GM20000 (cell line): ENCODE measurements at places on chromosomes 1 and 21.

GRCh38 chr1:80531182-80531581 is 1269.6 kb upstream of the ADGRL2 start:
- no peak for DNase-seq

- DNase-seq = no peak
These were observed 7.3 kb downstream of the KRTAP22-2 start for GRCh38 chr21:30582870-30583269.

- no peak for DNase-seq
These were observed 22.4 kb upstream of the EXO1 start for GRCh38 chr1:241825581-241825980.

GRCh38 chr1:54266195-54266594 is 66.2 kb downstream of the MRPL37 start:
- no peak for DNase-seq

GRCh38 chr1:112375701-112376100 is 20.3 kb upstream of the CTTNBP2NL start:
- DNase-seq = no peak

DNA sequence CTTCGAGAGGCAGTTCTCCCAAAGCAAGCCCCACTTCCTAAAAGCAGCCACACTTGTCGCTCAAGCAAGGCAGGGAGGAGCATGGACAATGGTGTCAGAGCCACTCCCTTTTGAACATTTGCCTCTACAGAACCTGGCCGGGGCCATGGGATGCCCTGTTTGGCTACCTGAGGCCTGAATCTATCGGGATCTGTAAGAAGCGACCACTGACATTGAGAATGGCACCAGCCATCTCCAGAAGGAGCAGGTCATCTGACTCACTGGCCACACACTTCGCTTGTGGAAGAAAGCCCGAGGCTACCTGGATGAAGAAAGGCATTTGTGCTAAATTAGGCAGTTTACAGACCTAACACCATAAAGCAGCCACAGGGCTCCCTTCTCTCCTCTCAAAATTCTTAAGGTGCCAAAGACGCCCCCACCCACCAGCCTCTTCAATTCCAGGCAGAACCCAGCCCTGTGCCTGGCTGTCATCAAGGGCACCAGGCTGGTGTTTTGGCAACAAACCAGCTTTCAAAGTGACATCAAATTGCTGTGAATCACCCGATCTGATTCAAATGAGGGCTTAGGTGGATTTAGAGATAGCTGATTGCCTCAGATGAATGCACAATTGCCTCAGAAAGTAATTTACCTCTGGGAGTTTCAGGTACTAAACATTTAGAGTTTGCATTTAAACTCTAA is 104.8 kb downstream of the ETS2 start:
- DNase-seq = no peak

GRCh38 chr1:94773296-94773809 is 46.8 kb upstream of the SLC44A3 start:
- DNase-seq = no peak

- DNase-seq = no peak
These were observed 22.1 kb upstream of the SMYD3 start for GRCh38 chr1:246528933-246529731.

DNA sequence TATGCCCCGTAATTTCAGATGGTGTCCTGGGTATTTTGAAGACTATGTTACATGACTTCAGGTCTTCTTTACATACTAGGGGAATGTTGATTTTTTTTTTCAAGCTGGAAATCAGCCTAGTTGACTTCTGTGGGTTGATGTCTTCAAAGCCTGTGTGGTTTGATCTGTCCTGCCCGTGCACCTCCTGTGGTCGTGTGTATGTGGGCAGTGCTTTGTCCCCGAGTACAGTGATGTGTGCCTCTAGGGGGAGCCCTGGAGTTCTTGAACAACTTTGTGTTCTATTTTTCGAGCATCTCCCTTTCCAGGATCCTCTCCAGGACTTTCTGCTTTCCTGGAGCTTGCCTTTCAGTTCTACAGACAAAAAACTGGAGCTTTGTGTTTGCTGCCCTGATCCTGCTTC is 28.9 kb downstream of the OBSCN start:
- peak; percentile 38 for DNase-seq

- DNase-seq = no peak
These were observed 92.4 kb upstream of the GPR88 start for GRCh38 chr1:100445565-100445964.

DNA sequence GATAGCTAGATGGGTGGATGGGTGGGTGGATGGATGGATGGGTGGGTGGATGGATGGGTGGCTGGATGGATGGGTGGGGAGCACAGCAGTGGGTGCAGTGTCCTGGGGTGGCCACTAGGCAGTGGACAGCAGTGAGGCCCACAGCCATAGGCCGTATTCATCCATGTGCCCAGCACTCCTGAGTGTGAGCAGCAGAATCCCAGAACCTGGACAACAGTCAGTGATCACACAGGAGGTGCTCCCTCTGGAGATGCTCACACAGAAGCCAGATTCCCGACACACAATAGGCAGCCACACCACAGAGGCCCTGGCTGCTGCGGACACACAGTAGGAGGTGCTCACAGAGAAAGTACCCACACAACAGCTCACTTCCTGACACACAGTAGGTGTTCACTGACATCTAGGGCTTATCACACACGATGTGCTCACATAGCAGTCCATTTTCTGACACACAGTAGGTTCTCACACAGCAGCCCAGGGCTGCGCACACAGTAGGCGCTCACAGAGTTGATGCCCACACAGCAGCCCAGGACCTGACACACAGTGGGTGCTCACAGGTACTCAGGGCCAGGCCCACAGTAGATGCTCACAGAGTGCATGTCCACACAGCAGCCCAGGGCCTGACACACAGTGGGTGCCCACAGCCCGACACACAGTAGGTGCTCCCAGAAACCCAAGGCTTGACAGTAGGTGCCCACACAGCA is 64.0 kb downstream of the RAP1GAP start:
- DNase-seq = no peak

DNA sequence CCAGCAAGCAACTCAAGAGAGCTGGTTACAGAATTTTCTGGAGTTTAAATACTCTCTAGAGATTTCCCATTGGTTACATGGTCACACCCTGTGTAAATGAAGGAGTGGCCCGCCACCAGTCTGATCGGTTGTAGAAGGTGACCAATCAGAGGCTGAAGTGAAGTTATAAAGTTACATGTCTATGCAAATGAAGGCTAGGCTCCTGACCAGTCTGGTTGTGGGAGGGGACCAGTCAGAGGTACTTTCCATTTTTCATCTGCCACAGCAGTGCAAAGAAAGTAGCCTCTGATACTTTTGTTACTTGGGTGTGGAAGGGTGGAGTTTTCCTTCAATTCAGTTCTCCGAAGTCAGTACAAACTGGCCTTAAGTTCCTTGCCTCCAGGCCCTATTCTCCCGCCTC is 273.7 kb downstream of the BARHL2 start:
- no peak for DNase-seq

DNA sequence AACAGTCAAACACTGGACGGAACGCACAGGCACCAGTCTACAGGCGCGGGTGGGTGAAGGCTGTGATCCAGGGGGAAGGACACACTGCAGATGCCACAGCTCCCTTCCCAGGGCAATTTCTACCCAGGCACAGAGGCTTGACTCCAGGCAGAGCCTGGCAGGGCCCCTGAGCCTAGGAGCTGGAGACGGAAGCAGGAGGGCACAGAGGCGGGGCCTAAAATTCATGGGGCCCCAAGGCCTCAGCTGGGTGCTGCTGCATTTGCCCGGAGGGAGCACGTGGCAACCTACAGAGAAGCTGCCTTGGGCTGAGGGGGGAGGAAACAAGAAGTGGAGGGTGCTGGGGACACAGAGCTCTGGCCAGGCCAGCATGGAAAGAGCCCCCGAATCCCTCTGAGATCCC is 41.2 kb downstream of the UBE2G2 start:
- DNase-seq = no peak

- peak; percentile 78 for DNase-seq
These were observed 2.6 kb upstream of the CC2D1B start for GRCh38 chr1:52368383-52369172.

DNA sequence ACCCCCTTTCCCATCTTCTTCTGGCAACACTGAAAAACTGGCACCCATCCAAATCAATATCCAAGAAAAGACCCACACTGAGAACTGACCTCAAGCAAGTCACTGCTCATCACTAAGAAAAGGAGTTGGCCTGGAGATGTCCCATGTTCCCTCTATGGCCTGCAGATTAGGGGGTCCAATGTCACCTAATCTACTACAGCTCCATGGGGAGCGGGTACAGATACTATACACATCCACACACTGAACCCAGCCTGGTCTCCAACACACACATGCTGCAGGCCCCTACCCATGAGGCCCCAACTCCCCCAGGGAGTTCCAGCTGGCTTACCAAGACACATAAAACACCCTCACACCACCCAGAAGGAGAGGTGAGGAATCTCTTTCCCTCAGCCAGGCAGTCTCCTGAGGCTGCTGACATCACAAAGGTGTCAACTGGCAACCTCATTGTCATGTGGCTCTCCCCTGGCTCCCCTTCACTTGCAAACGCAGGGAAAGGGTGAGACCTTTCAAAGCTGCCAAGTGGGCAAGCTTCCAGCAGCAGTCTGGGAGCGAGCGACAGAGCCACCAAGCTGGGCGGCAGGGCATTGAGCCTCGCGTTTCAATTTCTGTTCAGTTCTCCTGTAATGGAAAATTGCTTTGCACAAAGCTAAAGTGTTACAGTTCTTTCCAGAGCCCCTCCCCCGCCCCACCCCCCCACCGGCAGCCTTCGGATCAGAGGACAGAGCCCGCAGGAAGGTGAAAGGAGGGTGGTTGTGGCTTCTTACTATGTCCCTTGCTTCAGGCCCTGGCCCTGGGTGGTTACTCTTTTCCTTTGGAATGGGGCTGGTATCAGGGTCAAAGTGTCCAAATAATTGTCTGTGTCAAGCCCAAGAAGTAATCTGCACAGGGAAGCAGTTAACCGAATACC is at the start of gene LRRC52:
Gene LRRC52, plus strand, starts transcription at position 469 of the 907 bp plus-strand sequence. Its CDS starts 297 bp downstream, at position 766.
- DNase-seq = no peak

DNA sequence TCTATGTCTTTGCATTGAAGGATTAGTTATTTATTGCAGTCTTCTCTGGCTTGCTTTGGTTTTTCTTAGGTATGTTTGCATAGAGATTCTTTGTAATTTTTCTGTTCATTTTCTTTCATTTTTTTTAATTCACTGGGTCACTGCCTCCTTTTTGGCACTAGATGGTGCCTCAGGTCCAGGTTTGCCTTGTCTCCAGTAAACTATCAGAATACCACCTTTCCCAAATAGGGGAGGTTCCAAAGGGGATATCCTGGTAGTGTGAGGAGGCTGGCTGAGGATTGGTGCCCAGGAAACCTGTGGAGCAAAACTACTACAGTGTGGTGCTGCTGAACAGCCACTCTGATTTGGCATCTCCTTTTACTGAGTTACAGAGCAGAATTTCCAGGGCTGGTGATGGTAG is 257.1 kb downstream of the KCTD3 start:
- DNase-seq = no peak

- no peak for DNase-seq
These were observed 122.9 kb upstream of the KRTAP19-8 start for GRCh38 chr21:31161157-31161556.

DNA sequence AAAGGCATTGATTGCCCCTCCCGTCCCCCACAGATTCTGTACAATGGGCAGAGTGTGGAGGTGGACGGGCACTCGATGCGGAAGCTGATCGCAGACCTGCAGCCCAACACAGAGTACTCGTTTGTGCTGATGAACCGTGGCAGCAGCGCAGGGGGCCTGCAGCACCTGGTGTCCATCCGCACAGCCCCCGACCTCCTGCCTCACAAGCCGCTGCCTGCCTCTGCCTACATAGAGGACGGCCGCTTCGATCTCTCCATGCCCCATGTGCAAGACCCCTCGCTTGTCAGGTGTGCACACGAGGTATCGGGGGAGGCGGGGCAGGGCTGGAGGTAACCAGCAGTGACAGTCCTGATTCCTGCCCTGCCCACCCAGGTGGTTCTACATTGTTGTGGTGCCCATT is 44.8 kb upstream of the KDM4A start:
- no peak for DNase-seq

DNA sequence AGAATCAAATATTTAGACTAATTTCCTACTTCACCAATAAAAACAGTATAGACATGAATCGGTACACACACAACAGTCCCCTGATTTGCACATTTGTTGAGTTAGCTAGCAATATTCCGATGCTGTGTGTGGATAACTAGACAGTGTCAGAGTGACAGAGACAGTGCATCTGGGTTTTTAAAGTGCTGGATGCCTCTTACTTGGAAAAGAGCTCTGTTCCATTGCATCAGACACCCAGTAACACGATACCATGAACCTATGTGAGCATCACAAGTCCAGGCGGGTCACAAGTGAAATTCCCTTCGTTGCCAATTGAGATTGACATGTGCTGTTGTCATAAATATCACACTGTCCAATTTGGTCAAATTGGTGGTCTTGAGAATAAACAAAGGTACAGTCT is 82.0 kb upstream of the ESRRG start:
- no peak for DNase-seq

DNA sequence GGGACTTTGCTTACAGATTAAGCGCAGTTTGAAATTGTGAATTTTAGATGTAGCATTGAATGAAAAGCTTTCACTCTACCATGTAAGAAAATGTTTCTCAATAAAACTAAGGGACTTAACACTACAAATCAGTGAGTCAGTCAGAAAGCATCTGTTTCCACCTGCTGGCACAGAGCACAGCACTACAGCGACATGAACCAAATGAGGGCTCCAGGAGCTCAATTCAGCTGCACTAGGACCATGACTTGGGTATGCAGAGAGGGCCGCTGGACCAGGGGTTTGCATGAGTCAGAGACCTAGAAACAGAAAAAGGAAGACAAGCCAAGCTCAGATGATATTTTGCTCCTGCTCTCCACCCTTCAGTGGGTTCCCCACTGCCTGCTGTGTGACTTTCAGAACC is 5.2 kb downstream of the SUSD4 start:
- no peak for DNase-seq

DNA sequence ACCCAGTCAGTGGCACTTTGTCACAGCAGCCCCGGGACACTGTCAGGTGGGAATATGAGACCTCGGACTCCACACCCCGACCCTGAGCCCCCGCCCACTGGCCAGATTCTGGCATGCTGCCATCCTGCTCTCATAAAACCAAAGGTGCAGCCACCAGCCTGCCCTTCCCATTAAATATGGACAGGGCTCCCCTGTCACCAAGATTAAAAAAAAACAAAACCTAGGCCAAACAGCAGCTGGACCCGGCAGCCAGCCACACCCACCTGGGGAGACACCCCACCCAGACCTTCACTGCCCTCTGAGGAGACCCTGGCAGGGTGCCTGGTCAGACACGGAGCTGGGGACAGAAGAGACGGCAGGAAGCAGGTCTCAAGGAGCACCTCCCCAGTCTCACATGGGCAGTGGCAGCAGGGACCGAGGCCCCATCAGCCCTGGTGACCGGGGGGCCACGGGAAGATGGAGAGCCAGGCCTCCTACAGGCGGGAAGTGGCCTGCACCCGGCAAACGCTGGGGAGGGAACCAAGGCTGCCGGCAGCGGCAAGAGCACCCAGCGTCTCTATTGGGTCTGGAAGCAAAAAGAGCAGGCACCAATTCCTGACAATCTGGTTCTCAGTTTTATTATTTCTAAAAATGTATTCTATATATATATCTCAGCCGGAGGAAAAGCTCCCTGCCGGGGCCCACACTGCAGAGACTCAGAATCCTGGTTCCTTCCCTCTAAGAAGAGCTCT is 61.9 kb downstream of the ACOT7 start:
- DNase-seq = no peak

- DNase-seq = no peak
These were observed 783.2 kb upstream of the NEGR1 start for GRCh38 chr1:73065339-73066041.

GRCh38 chr1:175062339-175062738 is 5.3 kb upstream of the TNN start:
- DNase-seq = no peak

- no peak for DNase-seq
These were observed 3.5 kb downstream of the OLFML2B start for GRCh38 chr1:162020150-162020549.
